ENCODE measurements at places on chromosomes 1 and 21. TPM values are rescaled to one million over a fixed set of nuclear protein-coding genes. Genes with fewer than 3 reads are reported as not detected.

AMY2A gene
- total RNA-seq: not detected

FCRL3 gene
- not detected for total RNA-seq

OR14K1 gene
- total RNA-seq: 0.36 TPM

GRCh38 chr1:156368889-156369684 lies at the start of gene RHBG:
TSS of gene RHBG (plus strand) at chr1:156369211. CDS start at chr1:156369250, 39 bp downstream.
- no peak for DNase-seq

DNA sequence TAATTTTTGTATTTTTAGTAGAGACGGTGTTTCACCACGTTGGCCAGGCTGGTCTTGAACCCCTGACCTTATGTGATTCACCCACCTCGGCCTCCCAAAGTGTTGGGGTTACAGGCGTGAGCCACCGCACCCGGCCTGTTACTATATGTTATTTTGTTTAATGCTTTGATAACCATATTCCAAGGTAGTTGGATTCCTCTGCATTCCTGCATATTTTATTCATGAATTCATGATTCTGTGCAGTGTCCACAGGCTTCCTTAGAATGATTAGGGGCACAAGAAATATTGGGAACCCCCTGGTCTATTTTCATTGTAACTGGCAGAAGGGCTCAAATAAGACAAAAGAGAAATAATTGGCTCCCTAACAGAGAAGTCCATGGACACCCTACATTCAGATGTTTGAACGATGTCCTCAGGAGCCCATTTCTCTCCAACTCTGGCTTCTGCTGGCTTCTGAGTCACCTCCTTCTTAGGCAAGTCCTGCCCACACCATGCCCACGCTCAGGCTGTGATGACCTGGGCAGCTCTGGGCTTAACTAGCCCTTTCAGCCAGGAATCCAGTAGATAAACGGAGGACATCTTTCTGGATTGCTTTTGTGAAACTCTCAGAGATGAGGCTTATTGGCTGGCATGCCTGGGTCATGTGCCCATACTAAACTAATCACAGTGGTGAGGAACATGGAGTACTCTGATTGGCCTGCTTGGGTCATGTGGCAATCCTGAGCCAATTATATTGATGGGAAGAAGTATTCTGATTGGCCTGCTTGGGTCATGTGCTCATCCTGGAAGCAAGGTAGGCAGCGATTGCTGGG lies 32.6 kb downstream of the TNFRSF8 start:
- peak; percentile 88 for DNase-seq

- DNase-seq: no peak
Observed at GRCh38 chr1:231842441-231842840, 215.9 kb downstream of the DISC1 start.

DNA sequence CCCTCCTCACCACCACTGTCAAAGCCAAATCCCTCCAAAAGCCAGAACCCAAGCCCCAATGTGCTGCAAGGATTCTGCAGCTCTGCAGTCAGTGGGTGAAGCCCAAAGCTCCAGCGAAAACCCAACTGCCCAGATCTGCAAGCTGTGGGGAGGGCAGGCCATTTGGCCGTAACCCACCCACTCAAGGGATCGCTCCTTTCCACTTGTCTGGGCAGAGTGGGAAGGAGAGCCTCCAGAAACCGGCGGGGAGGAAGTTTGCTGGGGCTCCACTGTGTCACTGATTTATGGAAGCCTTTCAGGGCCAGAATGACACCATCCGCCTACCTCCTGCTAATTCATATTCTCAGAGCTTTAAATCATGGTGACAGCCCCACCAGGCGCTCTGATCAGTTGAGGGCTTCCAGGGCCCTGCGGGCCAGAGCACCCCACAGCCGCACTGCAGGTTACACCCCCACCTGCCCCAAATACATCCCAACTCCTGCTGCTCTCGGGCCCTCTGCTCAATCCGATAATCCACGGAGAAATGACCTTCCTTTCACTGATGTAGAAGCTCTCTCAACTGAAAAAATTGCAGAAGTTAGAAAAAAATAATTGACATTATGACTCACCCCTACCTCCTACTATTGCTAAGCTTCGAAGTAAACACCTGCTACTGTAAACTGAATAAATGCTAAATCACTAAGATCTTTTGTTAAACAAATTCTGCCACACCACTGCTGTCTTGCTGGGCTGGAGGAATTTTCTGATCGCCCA lies 40.6 kb upstream of the RAB4A start:
- no peak for DNase-seq

GRCh38 chr1:84259989-84260388 lies 41.5 kb upstream of the SAMD13 start:
- no peak for DNase-seq

DNA sequence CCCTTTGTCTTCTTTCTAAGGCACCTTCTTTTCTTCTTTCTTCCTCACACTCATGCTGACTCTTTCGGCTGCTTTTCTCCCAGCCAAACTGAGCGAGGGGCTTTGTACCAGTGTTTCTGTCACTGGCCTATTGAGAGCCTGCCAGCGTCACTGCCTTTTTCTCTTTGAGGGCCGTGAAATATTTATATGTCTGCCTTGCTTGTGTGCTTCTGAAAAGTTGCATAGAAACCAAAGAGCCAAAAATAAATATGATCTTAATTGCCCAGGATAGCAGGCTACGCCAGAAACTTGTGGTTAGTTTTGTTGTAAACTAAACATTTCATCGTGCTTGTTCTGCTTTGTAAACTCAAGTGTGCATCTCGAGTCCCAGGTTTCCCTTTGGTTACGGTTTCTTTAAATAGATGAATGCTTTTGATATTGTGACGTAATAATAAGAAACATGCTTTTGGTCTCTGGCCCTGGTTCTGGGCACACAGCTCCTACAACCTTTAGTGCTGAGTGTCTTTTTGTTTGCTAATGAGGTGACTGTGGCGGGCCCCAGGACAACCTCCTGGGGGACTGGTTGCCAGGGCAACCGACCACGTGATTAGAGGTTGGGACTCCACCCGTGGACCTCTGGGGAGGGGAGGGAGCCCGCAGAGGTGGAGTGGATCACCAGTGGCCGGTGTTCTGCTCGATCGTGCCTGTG lies 10.8 kb downstream of the SLC37A1 start:
- DNase-seq: peak; percentile 85

EXO1 gene
- 6.2 TPM for total RNA-seq
